ENCODE measurements at places on chromosomes 11 and 22.

DNA sequence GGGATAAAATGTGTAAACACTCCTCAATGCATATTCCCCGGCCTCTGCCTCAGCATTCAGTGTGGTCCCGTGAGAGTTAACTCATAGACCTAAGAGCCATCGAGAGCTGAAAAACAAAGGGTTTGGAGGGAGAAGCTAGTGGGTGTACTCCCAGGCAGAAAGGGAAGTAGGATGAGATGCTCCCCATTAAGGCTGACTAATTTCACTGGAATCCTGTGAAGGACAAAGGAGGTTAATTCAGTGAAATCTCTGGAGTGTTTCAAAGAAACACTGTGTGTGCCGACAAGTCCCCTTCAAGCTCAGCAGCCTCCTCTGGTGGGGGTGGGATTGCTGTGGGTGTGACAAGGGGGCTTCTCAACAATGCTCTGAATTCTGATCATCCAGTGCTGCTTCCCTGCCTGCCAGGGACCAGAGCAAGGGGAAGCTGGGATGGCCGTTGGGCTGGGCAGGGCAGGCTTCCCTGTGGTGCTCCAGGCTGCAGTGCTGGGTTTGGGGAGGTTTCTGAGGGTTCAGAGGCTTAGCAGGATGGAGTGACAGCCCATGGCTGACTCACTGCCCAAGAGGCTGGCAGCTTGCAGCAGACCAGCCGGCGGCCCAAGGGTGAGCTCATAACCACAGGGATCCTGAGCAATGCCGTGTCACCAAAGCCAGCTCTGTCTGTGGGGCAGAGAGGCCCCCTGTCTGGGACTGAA lies 61.4 kb upstream of the BMAL1 start:
- peak; percentile 49 for DNase-seq

- no peak for DNase-seq
Measured at GRCh38 chr11:69928121-69928520, 108.9 kb upstream of the FGF3 start.

- DNase-seq, result no peak
Measured at GRCh38 chr11:74057249-74058151, 48.6 kb upstream of the UCP3 start.

DNA sequence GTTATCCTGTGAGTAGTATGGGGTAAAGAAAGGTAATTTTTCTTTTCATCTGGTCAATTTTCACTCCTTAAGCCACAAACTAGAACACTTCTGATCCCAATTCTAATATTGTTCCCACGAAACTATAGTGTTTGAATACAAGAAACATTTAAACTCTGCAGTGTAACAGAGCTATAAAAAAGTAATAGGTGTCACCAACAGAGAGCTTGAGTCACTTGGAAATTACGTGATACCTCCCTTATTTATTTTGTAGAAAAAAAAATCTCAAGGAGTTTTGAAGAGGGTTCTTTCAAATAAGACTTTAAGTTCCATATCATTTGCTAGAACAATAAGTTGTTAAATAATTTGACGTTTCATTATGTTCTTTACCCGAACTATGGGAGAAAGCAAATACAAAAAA lies 959.4 kb downstream of the JRKL start:
- DNase-seq, result no peak

DNA sequence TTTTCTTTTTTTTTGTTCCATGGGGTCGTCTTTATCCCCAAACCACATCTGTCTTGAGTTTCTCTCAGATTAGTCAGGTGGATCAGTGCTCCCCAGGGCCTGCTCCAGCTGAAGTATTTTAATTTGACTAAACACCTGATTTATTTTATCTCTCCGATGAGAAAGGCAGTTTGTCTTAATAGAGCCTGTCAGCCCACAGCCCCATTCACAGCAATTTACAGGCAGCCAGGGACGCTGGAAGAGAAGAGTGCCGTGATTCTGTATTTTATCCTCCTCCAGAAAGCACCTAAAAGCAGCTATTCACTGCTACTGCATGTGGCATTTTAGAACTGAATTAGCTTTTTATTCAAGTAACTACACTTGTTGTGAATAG lies 164.5 kb downstream of the SOX6 start:
- no peak for DNase-seq

DNA sequence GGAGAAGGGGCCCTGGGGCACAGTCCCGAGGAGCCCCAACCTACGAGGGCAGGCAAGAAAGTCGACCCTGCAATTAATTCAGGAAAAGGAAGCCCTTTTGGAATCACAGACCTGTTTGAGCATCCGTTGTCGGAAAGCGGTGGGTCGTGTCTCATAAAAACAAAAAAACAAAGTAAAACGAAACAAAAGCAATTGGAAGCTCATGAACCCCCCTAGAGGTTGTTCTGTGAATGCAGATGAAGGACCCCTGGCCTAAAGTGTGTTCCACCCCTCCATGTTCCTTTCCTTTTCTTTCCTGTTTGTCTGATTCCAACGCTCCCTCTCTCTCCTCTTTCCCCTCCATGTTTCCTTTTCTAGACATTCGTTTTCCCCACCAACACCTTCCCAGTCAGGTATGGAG lies 203.7 kb downstream of the GRIK4 start:
- no peak for DNase-seq

DNA sequence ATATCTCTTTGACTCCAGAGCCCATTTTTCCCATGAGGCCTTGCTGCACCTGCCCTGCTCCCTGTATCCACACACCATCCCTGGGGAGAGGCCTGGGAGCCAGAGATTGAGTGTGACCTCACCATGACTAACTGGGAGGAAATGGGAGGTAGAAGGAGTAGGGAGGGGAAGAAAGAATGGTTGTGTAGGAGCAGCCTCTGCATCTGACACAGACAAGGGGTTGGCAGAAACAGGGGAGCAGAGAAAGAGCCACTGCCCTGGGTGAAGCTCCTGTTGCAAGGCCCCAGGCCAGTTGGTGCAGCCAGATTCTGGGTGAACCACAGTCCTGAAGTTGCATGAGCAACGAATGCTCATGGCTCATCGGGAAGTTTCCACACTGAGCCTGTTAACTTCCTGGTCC lies 32.4 kb downstream of the POU2F3 start:
- DNase-seq, result no peak

- DNase-seq, result no peak
Measured at GRCh38 chr22:41523464-41524221, 20.6 kb downstream of the POLR3H start.
